Activated CD8-positive, alpha-beta T cell treated with anti-CD3 and anti-CD28 coated beads, Interleukin-2, amount 10 ng/mL, durations not matched to agents 7 days and 5 days (primary cell): ENCODE measurements at places on chromosomes 16 and 17. TPM values are rescaled to one million over a fixed set of nuclear protein-coding genes. Genes with fewer than 3 reads are reported as not detected.
A peak's percentile ranks its signal among the peaks of the same experiment; 100 is the strongest.

GRCh38 chr16:31125844-31126243, 8.4 kb downstream of the KAT8 start:
- no peak for DNase-seq

DNA sequence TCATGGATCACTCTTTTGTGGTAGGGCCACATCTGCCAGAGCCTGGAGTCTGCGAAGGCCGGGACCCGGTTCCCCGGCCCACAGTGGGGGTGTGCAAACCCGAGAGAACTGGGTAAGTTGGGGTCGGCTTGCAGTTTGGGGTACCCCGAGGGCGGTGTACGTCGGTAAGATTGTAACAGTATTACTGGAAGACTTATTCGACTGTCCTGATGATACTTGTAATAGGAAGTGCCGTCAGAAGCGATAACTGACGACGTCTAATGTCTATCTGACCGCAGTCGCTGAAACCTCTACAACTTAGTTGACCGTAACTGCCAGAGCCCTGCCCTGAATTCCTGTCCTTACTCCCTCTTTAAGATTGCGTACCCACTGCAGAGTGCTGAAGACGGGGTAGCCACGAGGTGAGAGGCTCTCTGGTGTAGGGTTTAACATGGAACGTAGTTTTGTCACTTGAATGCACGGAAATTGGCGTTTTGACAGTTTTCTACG, 24.0 kb downstream of the TRPV2 start:
- DNase-seq: peak; percentile 45

DNA sequence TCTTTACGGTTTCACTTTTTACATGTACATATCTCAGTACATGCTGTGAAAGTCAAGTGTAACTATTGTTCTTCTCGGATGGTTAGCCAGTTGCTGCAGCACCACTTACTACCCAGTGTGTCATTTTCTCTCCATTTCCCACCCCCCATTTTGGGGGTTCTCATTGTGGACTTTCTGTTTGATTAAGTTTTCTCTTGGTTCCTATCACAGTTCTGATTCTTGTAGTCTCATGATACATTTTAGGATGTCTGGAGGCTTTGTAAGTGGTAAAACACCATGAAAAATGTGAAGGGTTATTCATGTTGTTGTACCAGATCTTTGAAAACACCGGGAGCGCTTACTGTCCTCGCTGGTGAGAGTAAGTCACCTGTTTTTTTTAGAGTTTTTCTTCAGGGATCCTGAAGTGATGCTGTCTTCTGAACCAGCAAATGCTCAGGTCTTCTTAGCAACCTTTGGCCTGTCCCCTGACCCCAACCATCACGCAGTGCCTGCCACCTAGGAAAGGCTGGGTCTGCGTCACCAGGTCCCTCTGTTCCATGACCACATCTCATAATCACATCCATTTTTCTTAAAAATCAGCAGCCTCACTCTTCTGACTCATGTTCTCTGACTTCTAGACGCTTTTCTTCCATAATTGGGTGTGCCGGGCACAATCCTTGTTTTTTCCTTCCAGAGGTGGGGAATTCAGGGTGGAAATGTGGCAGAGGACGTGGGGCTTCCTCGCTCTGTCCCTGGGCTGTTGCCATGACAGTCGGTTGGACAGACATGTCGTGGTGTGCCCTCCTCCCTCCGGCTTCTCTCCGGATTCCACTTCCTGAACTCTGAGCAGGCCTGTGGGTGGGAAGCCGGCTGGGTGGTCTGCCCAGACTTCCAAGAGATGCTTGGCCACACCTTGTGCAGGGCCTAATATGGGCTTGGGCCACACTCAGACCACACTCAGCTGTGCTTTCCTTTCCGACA, 102.6 kb downstream of the NTN1 start:
- DNase-seq: no peak

DNA sequence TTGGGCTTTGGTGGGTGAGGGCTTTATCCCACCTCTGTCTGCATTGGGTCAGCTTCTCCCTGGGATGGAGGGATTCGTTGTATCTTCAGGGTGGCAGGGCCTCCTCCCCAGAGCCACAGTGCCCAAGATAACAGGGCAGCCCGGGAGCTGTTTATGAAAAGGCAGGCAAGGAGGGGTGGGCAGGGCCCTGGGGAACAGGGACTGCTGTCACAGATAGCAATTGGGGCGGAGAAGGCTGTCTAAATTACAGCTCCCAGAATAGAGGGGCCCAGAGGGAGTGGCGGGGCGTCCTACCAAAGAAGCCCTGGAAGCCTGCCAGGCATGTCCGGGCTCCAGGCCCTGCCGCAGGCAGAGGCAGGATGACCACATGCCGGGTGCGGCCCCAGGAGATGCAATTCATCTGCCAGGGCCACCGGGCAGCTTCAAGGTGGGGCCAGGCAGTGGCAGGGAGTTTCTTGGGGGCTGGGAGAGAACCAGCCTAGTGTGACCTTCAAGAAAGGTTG, 18.8 kb upstream of the PHOSPHO1 start:
- no peak for DNase-seq

The FZD2 gene
- 0.29 TPM for total RNA-seq

The TP53TG3C gene
- total RNA-seq: not detected

DNA sequence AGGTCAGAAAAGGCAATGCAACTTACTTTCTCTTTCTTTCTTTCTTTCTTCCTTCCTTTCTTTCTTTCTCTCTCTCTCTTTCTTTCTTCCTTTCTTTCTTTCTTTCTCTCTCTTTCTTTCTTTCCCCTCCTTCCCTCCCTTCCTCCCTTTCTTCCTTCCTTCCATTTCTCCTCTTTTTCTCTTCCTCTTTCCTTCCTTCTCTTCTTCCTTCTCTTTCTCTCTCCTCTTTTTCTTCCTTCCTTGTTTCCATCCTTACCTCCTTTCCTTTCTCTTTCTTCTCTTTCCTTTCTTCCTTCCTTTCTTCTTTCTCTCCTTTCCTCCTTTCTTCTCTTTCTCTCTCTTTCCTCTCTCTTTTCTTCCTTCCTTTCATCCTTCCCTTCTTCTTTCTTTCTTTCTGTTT, 819.8 kb upstream of the SOX9 start:
- no peak for DNase-seq
